ENCODE measurements at places on chromosomes 1 and 21. TPM values are rescaled to one million over a fixed set of nuclear protein-coding genes. Genes with fewer than 3 reads are reported as not detected.

GRCh38 chr1:22388671-22389450 is 62.8 kb upstream of the ZBTB40 start:
- no peak for DNase-seq

GRCh38 chr1:184010788-184011187 is 26.7 kb downstream of the COLGALT2 start:
- no peak for DNase-seq

GRCh38 chr1:9784508-9785133 is 39.1 kb downstream of the CLSTN1 start:
- no peak for DNase-seq

GRCh38 chr1:223331929-223332328 is 32.0 kb downstream of the SUSD4 start:
- no peak for DNase-seq

DNA sequence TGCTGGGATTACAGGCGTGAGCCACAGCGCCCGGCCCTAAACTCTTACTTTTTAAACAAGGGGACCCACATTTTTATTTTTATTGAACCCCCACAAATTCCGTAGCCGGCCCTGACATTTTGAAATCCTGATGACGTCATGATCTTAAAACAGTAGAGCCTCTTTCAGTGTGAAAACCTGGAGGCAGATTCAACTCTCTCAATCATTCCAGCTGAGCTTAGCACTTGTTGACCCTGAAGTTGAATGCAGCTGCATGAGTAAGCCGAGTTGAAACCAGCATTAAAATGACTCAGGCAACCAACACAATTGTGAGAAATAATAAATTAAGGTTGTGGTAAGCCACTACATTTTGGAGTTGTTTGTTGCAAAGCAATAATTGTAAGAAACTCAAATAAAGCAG is 93.9 kb upstream of the ADGRL4 start:
- no peak for DNase-seq

- peak; percentile 91 for DNase-seq
Observed at GRCh38 chr1:160085686-160086455, 4.5 kb downstream of the KCNJ9 start.

GRCh38 chr1:43484367-43484766 is 30.6 kb upstream of the HYI start:
- DNase-seq, result no peak

DNA sequence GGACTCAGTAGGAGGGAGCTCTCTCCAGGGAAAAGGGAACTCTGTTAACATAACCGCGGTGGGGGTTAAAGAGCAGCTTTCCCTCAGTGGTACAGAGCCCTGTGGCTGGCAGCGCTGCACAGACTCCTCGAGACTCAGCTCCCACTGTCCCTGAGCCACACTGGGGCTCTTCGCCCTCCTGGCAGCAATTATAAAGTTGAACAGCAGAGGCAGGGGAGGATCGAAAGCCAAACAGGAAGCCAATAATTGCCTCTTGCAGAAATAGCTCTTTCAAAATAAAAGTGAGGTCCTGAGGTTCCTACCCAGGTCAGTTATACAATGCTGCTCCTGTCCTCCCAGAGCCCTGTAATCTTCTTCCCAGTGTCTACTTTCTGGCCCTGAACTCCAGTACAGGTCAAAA is 77.0 kb downstream of the FAM78B start:
- no peak for DNase-seq

DNA sequence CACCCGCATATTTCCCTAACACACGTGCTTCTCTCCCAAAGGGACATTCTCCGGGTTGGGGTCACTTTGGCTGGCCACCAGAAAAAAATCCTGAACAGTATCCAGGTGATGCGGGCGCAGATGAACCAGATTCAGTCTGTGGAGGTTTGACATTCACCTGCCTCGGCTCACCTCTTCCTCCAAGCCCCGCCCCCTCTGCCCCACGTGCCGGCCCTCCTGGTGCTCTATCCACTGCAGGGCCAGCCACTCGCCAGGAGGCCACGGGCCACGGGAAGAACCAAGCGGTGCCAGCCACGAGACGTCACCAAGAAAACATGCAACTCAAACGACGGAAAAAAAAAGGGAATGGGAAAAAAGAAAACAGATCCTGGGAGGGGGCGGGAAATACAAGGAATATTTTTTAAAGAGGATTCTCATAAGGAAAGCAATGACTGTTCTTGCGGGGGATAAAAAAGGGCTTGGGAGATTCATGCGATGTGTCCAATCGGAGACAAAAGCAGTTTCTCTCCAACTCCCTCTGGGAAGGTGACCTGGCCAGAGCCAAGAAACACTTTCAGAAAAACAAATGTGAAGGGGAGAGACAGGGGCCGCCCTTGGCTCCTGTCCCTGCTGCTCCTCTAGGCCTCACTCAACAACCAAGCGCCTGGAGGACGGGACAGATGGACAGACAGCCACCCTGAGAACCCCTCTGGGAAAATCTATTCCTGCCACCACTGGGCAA is 59.1 kb downstream of the LACTBL1 start:
- no peak for DNase-seq

DNA sequence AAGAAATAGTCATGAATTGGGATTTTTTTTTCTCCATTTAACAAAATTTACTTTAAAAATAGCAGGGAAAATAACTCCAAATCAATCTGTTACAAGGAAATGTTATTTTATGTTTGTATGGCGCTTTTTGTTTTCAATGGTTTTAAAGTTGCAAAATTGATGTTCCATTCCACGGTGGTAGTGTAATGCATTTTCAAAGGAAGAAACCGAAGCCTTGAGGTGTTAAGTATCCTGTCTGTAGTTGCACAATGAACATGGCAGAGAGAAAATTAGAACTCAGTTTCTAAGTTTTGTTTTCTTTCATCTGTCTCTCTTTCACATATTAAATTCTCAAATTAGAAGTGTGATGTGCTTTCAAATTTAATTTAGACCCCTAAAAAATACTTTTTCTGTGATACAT is 841.8 kb downstream of the USP25 start:
- no peak for DNase-seq

- no peak for DNase-seq
Observed at GRCh38 chr1:202890392-202890791, 1.4 kb upstream of the RABIF start.

GRCh38 chr1:63435161-63435560 is 67.7 kb downstream of the ALG6 start:
- no peak for DNase-seq

DNA sequence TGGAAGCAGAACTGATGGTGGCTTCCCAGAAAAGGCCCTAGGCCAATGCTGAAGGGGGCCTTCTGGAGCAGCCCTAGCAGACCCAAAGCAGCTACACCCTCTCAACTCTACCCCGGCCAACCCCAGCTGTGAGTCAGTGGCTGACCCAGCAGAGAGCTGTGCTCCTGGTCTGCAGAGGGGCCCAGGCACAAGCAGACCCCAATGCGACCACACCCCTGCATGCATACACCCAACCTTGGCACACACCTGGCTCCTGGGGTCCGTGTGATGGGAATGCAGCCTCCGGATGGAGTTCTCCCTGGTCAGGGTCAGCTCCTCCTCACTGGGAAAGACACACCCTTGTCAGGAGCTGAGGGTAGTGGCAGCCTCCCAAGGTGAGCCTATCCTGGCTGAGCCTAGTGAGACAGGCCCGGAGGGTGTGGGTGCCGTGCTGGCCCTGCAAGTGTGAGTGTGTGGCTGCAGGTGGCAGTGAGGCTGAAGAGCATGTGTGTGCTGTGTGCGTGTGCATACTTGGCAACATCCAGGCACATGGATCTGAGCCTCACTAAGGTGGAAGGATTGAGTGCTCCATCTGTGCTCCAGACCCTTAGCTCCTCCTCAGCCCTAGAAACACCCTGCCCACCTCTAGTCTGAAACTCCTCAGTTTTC is 3.9 kb upstream of the ARHGAP30 start:
- DNase-seq, result no peak

- peak; percentile 39 for DNase-seq
Observed at GRCh38 chr1:155979597-155980343, 1.4 kb upstream of the ARHGEF2 start.

DNA sequence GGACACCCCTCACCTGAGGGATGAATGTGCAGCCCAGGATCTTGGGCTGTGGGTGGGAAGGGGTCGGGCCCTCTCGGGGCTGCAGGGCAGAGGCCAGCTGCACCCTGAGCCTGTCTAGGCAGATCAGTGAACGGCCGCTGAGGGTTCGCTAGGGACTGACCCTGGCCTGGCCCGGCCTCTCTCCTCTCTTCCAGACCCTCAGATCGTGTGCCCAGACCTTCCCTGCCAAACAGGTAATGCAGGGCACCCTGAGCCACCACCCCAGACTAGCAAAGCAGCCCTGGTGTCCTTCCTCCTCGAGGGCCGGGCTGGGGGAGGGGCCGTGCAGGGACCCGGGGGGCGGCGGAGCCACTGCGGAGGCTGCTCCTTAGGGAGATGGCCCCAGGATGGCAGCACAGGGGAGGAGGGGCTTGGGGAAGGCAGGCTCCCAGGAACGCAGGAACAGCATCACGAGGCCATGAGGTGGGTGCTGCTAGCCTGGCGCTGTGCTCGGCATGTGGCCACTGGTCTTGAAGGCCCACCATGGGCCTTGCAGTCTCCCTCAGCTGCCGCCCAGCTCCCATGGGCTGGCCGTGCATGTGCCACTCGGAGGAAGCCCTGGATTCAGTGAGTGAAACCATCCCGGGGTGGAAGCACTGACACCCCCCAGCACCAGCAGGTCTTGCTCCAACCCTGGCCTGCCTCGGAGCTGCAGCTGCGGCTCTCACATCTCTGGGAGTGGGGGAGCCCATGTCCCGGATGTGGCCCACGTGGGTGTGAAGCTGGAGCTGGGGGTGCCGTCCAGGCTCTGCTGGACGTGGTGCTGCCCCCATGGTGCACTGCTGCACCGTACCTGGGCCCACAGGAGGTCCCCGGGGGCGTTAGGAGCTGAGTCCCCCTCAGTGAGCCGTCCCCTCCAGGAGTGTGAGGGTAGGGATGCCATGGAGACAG is 28.7 kb downstream of the COL6A2 start:
- no peak for DNase-seq

GRCh38 chr1:176989023-176989422 is 175.5 kb downstream of the ASTN1 start:
- no peak for DNase-seq

- no peak for DNase-seq
Observed at GRCh38 chr1:166133276-166133841, 33.4 kb downstream of the FAM78B start.

GRCh38 chr1:20250340-20250989 is 40.2 kb upstream of the VWA5B1 start:
- DNase-seq, result no peak

DNA sequence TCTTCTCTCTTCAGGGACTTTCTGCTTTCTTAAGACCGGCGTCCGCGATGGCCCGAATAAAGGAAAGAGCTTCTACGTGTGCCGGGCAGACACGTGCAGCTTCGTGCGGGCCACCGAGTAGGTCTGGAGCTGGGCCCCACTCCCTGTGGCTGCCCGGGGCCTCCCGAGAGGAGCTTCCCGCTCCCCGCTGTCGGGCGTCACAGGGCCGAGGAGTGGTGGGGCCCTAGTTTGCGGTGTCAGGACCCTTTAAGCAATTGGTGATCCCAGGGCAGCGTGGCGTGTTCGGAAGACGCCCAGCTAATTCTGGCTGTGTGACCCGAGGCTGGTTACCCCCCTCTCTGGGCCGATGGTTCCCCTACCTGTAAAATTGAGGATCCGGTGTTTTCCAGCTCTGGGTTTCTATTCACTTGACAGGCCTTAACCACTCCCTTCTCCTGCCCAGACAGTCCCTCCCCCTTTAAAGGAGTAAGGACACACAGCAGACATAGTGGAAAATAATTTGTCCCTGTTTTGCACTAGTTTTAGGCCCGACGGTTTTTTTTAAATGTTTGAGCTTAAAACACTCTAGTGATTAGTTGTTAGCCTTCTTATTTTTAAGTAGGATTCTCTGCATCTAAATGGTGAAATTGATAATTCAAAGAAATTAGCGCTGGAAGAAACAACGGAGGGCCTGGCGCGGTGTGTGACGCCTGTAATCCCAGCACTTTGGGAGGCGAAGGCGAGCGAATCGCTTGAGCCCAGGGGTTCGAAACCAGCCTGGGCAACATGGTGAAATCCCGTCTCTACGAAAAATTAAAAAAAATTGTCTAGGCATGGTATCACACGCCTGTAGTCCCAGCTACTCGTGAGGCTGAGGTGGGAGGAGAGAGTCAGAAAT is 553 bp downstream of the TTF2 start:
- DNase-seq, result peak; percentile 7

KRTAP13-1 gene
- total RNA-seq, result not detected

MSH4 gene
- total RNA-seq, result 0.73 TPM

OR10Z1 gene
- not detected for total RNA-seq

F3 gene
- total RNA-seq, result 9.6 TPM

PROK1 gene
- not detected for total RNA-seq

SPRR4 gene
- total RNA-seq, result not detected

DENND2D gene
- 2.4 TPM for total RNA-seq

RIPK4 gene
- total RNA-seq, result 0.18 TPM

RNF223 gene
- total RNA-seq, result not detected

RBP7 gene
- not detected for total RNA-seq

IL24 gene
- not detected for total RNA-seq

GPR52 gene
- 7.3 TPM for total RNA-seq

LRRC53 gene
- 0.27 TPM for total RNA-seq

TMPRSS15 gene
- total RNA-seq, result 0.18 TPM
